ENCODE measurements at places on chromosomes 5 and 9.

- DNase-seq: no peak
These were observed 343.8 kb upstream of the CHD1 start for GRCh38 chr5:99272576-99272975.

- DNase-seq: no peak
These were observed 3.2 kb upstream of the SMIM23 start for GRCh38 chr5:171782332-171782966.

- DNase-seq: no peak
These were observed 7.2 kb upstream of the MEF2C start for GRCh38 chr5:88890070-88890781.

DNA sequence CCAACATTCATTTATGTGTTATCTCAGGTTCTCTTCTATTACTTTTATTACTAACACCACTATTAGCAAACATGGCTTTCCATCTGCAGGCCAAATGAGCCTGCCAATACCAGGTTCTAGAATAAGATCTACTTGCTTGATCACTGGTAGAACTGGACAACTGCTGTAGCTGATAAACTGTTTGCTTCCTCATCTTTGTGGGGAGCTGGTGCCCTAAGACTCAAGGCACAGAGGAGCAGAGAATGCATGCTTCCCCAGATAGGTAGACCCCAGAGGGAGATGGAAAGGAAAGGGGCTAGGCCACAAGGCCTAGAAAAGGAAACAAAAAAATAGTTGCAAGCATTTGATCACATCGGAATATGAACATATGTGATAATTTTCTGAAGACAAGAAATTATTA lies 30.7 kb upstream of the AUH start:
- DNase-seq: no peak

- DNase-seq: no peak
These were observed 139.0 kb downstream of the ARHGEF28 start for GRCh38 chr5:73764996-73765395.

- DNase-seq: no peak
These were observed at the start of gene PCDHAC1 for GRCh38 chr5:140925806-140926442. PCDHAC1 (plus strand) TSS chr5:140926299; CDS start chr5:140926893, 594 bp downstream.

GRCh38 chr5:115524199-115524847 lies 20.3 kb downstream of the FEM1C start:
- no peak for DNase-seq

DNA sequence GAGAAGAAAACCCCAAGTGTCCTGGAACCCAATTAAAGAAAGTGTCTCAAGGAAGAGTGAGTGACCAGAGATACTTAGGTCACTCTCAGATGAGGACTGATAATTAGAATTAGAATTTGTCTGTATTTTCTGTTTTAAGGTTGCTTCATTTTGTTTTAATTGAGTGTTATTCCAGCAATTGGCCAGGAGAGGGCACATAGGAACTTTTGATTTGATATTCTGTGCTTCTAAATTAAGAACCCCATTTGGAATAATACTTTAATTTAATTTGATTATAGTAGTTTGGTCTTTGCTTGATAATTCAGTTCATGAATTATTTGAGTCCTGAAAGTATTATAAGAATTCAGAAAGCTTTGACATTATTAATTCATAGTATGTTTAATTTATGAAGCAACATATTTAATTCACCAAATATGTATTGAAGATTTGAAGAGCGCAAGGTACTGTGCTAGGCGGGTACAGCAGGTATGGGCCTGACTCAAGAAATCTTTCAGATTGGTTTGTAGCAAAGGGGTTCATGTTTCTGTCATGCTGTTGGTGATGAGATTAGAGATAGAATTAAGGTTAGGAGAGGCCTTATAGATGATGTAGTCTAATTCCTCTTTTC lies 4.9 kb downstream of the MRPL22 start:
- no peak for DNase-seq

DNA sequence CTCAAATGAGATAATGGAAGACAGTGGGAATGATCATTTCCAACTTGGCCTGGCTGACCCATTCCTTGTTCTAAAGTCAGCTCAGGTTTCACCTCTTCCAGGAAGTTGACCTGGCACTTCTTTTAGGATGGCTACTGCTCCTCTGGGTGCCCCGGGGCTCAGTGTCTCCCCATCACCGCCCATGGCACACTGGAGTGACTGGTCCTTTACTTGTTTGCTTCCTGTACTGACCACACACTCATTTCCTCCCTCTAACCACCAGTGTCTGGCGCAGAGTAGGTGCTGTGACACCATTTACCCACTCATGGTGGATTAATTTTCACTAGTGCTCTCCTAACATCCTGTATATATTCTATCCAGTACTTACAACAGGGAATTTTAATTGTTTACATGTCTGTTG lies 183.5 kb downstream of the CDK5RAP2 start:
- DNase-seq: no peak

GRCh38 chr5:17910318-17910717 lies 276.1 kb downstream of the TAF11L14 start:
- no peak for DNase-seq

GRCh38 chr5:114369680-114370417 lies 8.0 kb downstream of the KCNN2 start:
- DNase-seq: no peak

DNA sequence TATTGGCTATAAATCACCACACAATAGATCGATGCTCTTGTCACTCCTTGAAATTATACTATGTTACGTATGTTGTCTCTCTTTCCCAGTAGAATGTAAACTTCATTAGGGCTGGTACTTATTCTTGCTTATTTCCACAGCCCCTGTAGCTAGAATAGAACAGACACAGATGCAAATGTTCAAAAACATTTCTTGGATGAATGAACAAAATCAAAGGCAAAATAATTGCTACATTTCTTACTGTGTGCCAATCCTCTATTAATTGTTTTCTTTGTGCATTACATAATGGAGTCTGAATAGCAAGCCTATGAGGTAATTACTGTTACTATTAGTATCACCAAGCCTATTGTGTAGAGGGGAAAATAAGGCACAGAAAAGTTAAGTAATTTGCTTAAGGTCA lies 725 bp upstream of the OR13C2 start:
- DNase-seq: no peak

DNA sequence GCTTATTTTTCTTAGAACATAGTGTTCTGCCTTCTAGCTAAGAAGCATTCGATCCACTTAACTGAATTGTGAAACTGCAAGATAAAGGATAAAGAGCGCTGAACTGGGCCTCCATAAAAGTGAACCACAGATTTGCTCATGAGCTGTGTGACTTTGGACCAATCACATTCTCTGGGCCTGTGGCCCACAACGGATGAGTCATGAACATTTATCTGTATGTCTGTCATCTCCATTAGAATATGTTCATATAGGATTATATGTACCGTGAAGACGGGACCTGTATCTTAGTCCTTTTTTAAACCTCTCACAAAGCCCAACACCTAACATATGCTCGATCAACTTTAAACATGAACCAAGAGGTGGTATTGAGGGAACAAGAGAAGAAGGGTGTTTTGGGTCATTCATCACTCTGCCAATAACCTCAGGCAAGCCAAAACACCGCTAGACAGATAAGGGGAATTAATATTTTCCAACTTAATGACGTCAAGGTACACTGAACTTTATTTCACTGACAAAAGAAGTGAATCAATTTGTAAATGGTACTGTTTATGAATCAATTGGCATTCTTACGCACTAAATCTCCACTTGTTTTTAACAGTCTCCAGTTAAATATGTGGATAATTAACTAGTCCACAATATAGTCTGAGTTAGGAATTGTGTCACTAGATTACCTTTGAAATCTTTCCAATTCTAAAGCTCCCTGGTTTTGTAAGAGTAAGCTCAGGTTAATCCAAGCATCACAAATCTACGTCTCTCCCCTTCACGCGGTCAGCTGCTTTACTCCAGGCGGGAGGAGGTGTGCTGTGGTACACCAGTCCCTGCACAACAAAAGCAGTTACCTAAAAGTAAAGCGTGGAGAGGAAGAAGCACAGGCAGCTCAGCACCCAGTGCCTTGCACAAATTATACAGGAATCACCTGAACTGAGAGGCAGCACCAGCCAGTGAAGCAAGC lies 1.6 kb downstream of the TMEM245 start:
- no peak for DNase-seq

DNA sequence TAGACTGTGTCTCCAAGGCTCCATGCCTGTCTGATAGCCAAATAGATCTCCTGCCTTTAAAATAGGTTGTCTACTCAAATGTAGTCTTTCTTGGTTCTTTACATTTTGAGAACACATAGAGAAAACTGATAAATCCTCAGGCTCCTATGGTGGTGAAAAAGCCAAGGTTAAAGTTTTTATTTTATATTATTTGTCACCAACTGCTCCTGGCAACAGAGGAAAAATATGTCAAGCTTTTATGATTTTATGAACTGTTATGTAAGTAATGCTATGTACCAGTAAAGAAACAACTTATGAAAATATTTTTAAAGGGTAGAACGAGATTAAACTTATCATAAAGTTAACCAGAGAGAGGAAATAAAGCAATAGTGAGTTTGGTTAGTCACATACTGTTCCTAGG lies 222.8 kb downstream of the NR2F1-AS1 start:
- no peak for DNase-seq

DNA sequence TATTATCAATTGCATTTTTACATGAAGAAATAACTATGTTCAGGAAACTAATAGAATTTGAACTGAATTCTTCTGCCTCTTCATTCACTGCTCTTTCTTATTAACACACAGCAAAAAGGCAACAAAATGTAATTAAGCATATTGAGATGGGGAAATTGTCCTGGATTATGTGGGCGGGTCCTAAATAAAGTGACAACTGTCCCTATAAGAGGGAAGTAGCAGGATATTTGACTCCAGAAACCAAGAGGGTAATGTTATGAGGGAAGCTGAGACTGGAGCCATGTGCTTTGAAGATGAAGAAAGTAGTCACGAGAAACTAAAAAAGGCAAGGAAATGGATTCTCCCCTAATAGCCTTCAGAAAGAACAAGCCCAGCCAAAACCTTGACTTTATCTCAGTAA lies 311.2 kb upstream of the PIK3R1 start:
- DNase-seq: no peak

DNA sequence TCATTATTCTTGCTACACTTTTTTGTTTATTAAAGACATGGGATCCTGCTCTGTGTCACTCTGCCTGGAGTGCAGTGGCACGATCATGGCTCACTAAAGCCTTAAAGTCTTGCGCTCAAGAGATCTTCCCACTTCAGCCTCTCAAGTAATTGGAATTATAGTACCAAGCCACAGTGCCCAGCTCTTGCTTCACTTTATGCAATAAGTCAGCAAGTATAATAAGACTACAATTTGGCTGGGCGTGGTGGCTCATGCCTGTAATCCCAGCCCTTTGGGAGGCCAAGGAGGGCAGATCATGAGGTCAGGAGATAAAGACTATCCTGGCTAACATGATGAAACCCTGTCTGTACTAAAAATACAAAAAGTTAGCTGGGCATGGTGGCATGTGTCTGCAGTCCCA lies 5.9 kb downstream of the C9orf153 start:
- DNase-seq: no peak

DNA sequence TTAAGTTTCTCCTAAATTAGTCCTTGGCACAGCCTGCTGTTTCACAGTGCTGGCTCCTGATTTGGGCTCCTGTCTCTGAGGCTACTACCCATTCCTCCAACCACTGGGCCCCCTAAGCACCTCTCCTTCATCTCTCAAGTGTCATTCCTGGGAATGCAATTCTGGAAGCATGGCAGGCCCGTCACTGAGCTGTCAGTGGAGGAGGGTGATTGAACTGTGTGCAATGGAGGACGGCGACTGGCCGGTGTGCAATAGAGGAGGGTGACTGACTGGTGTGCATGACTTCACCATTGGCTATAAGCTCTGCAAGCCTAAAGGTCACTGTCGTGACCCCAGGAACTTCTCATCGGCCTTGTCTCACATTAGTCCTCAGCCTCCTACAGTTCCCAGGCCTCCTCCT lies 12.4 kb upstream of the IL17B start:
- DNase-seq: no peak

DNA sequence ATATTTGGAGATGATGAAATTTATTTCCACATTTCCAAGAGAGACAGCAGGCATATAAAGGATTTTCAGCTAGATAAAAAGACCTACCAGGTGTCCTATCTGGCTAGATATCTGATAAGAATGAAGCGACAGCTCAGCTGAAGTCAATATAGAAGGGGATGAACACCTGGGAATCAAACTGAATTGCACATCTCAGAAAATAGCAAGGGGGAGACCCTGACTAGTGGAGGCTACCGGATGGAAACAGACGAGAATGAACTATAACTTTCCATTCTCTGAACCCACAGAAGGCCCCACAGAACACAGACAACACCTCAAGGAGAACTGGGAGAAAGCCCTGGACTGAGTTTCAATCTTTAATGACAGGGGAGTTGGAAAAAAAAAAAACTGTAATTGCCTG lies 51.1 kb downstream of the CPLANE1 start:
- no peak for DNase-seq

DNA sequence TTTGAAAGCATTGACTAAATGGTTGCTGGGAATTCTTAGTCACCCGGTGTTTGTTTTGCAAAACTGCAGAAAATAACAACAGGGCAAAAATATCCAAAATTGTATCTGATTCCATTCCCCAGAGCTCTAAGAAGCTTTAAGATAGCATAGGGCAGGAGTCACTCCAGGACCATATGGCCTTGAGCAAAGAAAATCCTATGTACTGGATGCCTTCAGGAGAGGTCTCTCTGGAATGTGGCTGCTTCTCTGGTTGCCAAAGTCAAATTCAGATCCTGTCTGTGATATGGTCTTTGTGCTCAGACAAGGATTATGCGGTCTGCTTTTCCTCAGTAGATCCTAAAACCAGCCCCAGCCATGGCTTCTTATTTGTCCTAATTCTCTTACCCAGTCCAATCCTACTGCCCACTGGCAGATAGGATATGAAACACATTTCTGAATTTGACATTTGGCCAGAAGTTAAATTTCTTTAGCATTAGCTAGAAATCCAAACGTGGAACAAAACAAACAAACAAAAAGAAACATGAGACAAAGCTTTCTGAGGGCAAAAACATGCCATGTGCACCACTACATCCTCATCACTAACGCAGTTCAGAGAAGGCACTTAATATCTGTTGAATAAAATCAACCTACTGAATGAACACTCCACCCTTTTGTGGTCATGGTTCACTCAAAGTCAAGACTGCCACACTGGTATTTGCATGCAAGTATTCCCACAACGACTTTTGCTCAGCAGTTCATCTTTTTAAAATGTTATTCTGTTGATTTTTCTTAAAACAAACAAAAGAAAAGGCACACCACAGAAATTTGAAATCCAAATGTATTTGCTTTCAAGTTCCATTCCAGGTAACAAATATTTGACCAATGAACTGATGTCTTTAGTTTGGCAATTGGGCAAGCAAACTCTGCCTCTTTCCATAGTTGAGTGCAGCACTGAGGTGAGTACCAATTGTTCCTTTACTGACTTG lies 165.7 kb downstream of the TRPM6 start:
- no peak for DNase-seq

DNA sequence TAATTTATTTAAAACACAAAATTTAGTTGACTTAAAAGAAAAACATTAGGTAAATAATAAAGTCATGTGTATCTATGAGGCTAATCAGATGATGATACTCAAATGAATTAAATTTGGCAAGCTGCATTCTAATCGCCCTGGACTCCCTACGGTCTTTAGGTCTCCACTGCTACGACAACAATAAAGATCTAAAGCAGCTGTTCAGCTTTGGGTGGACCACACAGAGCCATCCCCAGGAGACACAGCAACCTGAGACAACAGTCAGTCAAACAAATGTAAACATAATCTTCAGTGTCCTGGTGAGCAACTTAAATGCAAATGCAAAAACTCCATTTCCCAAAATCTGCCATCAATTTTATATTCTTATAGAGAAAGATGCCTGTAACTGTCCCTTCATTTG lies 65.5 kb downstream of the MCTP1 start:
- no peak for DNase-seq

- DNase-seq: no peak
These were observed 92.6 kb downstream of the LIFR start for GRCh38 chr5:38463634-38464521.

Data from substantia nigra (tissue), 51 donors.